ENCODE measurements at places on chromosomes 4 and X.

DNA sequence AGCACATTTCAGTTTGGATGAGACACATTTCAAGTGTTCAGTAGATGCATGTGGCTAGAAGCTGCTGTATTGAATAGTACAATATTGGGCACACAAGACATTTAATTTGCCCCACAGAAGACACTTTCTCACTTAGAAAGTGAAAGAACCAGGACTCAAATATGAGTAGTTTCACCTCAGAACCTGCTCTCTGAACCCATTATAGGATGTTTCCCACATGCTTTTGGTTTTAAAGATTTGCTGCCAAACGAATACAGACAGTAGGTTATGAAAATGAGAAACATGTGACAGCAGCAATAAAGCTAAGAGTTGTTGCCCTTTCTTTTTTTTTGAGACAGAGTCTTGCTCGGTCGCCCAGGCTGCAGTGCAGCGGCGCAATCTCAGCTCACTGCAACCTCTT lies 32.3 kb downstream of the C4orf54 start:
- no peak for DNase-seq

GRCh38 chrX:150643271-150643670 lies 49.9 kb upstream of the MTMR1 start:
- DNase-seq, result no peak

- no peak for DNase-seq
Measured at GRCh38 chrX:111354496-111354895, 57.5 kb downstream of the DCX start.

GRCh38 chr4:56821381-56822243 lies at the start of gene SPINK2:
Gene SPINK2 (minus strand): TSS chr4:56821701. CDS start chr4:56821662, 39 bp downstream.
- no peak for DNase-seq

- no peak for DNase-seq
Measured at GRCh38 chr4:146235654-146236177, 21.4 kb downstream of the REELD1 start.

DNA sequence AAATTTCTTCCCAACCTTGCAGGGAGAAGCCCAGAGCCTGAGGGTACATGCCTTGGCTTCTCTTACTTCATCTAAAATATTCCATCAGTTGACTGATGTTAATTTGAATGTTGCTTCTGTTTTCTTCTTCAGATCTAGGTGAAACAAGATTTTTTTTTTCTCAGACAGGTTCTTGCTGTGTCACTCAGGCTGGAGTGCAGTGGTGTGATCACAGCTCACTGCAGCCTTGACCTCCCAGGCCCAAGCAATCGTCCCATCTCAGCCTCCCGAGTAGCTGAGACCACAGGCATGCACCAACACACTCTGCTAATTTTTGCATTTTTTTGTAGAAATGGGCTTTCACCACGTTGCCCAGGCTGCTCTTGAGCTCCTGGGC lies 62.1 kb upstream of the KLF3 start:
- no peak for DNase-seq

- no peak for DNase-seq
Measured at GRCh38 chrX:9533611-9534010, 68.8 kb downstream of the TBL1X start.

- no peak for DNase-seq
Measured at GRCh38 chr4:94290245-94290644, 52.4 kb downstream of the HPGDS start.

- DNase-seq, result no peak
Measured at GRCh38 chr4:128979934-128980333, 113.4 kb downstream of the SCLT1 start.

DNA sequence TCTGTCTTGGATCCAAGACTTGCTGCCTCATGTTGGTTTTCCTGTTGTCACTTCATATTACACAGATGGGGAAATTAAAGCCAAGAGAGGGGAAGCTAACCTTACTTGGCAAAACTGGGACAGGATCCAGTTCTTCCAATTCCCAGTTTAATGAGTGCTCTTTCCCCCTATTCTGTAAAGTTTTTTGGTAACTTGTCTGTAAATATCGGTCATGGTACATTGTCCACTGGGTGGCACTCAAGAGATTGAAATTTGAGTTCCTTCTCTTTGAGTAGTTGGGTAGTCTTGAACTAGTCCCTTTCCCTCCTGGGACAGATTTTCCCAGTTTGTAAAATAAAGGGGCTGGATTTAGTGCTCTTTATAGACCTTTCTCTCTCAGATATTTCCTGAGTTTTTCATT lies 12.4 kb upstream of the EOLA2 start:
- DNase-seq, result no peak

DNA sequence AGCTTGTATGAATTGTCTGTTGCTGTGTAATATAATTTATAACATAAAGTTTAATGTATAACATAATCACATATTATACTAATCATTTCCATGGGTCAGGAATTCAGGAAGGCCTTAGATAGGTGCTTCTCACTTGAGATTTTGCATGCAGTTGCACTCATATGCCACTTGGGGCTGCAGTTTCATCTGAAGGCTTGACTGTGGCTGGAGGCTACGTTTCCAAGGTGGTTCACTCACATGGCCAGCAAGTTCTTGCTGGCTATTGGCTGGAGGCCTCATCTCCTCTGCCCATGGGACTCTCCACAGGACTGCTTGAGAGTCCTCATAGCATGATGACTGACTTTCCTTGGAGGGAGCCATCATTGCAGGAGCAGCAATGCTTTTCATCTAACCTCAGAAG lies 53.4 kb upstream of the STX18 start:
- no peak for DNase-seq

- DNase-seq, result no peak
Measured at GRCh38 chr4:54779476-54780148, 121.9 kb downstream of the KIT start.

DNA sequence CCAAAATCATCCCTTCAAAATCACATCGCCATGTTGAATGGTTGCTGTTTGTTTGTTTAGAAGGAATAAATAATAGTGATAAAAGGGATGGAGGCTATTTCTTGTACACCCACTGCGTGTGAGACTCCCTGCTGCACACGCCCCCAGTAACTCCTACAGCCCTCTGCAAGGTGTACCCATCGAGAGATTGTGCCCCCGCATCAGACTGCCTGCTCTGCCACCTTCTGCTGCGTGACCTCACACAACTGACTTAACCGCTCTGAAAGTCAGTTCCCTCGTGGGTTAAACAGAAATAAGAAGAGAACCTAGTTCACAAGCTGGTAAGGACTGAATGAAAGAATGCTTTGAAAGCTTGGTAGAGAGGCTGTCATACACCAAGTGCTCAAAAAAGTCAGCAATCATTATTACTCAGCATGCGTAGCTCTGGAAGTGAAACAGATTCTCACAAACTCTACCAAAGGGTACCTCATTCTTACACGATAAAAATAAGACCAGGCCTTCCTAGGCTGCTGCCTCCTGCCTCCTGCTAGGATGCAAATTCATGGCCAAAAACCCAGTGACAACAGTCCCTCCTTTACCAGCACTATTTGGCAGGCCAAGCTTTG lies 147.1 kb downstream of the CPEB2 start:
- DNase-seq, result no peak

DNA sequence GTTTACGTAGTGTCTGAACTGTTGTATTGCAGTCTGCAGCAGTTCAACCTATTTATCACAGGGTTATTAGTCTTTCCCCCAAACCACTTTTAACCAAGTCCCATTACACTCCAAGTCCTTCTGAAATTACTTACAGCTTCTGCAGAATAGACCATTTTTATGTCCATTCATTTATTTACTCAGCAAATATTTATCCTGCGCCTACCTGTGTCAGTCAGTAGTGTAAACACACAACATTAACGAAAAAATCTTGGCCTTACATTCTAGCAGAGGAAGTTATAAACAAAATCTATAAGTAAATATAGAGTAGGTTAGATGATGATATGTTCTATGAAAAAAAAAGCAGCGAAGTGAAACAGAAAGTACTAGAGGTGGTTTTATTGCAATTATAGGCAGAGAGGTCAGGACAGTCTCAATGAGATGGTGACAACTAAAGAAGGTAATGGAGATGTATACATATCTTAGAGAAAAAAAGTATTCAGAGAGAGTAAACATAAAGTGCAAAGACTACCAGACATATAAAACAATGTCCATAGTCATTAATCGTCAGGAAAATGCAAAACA lies 534.7 kb downstream of the KCNIP4 start:
- no peak for DNase-seq

DNA sequence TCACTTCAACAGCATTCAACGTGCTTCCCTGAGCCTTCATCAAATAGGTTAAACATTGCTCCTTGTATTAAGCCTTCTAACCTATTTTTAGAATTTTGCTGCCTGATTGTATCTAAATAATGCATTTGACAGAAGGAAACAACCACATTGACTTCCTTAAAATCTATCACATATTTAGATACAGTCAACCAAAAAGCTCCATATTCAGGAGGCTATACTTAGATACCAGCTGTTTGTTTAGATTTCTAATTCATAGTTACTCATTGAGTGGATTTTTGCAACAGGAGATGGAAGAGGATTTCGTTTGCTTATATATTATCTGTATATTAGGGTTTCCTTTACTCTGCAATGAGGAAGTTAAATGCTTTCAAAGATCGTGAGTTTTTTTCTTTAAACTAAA lies 241.1 kb upstream of the PPP1R2C start:
- no peak for DNase-seq

GRCh38 chr4:1610791-1611500 lies 73.2 kb downstream of the FAM53A start:
- no peak for DNase-seq

- no peak for DNase-seq
Measured at GRCh38 chrX:125681058-125681457, 361.4 kb downstream of the TEX13C start.

DNA sequence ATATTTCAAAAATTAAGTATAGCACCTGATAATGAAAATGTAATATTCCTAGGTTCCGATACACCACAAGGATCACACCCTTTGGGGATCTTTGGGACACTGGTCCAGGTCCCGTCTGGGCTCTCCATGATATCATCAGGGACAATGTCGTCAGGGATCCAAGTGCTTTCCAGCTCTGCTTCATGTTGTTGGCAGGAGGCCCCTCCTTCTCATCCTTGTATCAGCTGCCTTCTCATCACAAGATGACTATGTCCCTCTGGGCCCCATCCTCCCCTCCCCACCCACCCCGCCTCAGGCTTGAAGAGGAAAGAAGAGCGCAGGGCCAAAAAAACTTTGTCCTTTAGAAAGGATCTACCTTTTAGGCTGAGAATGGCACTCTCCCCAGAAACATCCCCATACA lies 128.3 kb upstream of the KLF3 start:
- DNase-seq, result no peak

- no peak for DNase-seq
Measured at GRCh38 chr4:6969826-6970800, 60.5 kb downstream of the TBC1D14 start.

DNA sequence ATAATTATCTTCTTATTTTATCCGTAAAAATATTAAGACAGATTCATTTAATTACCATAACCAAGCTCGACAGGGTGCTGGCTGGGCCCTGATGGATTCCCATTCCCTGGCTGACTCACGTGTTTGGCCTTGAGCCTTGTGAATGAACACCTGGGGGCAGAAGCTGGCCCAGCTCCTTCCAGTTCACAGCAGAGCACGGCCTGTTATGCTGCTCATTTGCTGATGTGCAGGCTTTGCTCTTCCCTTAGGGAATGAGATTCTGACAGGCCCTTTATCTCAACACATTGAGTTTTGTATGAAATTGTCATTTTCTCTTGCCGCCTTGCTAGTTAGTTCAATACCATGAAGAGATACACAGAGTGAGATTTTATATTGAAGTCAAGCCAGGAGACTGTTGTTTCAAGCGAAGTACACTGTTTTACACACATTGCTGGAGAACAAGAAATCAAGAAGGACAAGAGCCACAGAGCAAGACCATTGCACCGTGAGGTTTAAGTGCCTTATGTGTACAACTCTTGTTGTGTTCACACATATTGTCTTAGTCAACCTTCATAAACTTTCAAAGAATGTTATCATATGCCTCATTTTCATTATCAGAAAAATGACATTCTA lies 1583.3 kb downstream of the STIM2 start:
- DNase-seq, result no peak

DNA sequence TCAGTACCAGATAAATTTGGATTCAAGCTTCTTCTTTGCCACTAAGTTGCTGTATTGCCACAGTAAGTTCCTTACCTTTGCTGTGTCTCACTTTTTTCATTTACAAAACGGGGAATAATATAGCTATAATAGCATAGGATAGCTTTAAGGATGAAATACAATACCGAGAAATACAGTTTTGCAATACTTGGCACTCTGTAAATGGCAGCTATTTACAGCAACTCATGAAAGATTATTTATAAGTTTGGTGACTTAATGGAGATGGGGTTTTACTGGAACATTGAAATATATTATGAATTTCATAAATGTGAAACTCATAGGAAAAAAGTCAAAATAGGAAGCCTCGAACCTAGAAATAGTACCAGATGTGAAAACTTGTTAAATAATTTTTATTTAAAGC lies 27.6 kb downstream of the ANXA10 start:
- no peak for DNase-seq

GRCh38 chr4:54840430-54840829 lies 182.7 kb downstream of the KIT start:
- no peak for DNase-seq

GRCh38 chrX:39542316-39542715 lies 555.4 kb downstream of the BCOR start:
- no peak for DNase-seq

DNA sequence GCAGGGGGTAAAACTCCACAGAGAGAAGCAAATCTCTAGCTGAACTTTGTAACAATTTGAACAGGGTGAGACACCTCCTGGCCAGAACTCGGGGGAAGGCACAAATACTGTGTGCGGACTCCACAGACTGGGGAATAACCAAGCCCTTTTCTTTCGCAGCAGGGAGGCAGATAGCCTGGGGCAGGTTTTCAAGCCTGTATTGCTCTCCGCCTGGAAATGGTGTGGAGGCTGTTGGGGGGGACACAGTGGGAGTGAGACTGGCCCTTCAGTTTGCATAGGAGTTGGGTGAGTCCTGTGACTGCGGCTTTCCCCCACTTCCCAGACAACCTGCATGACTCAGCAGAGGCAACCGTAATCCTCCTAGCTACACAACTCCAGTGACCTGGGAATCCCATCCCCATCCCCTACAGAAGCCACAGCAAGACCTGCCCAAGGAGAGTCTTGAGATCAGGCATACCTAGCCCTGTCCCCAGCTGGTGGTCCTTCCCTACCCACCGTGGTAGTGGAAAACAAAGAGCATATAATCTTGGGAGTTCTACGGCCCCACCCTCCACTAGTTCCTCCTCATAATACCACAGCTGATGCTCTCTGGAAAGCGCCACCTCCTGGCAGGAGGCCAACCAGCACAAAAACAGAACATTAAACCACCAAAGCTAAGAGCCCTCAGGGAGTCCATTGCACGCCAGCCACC lies 12.9 kb upstream of the SMPX start:
- no peak for DNase-seq
